GM19239 (cell line): ENCODE measurements at places on chromosomes 5 and 9.

- no peak for DNase-seq
Observed at GRCh38 chr5:143428155-143428554, 24.7 kb upstream of the NR3C1 start.

DNA sequence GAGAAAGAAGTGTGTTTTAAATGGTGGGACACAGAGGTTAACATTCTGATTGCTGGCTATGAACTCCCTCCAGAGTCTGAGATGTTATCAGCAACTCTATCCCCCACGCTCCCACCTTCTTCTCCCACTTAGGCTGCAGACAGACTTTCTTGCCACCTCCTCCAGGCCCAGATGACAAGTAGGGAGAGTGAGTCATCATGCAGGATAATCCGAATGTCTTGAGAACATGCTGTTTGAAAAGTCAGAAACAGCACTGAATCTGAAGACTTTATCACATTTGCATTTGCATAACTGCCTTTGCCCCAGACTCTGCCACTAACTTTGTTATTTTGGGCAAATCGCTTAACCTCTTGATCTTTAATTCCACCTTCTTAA lies 139.8 kb downstream of the ESM1 start:
- DNase-seq: no peak

DNA sequence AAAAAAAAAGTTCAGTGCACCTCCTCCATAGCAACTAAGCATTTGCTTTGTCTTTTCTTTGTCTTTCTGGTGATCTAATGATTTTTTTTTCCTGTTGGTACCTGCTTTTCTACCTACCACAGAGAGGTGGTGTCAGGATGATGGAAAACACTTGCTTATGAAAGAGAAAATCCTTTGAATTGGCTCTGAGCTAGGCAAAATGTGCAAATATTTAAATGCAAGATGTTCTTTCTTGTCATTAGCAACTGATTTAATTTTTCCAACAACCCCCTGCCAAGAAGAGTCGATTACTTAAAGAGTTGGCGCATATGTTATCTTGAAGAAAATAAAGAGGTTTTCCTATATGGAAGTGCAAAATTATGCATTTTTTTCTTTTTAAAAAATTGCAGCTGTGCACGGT lies 37.7 kb downstream of the TNC start:
- DNase-seq: no peak

DNA sequence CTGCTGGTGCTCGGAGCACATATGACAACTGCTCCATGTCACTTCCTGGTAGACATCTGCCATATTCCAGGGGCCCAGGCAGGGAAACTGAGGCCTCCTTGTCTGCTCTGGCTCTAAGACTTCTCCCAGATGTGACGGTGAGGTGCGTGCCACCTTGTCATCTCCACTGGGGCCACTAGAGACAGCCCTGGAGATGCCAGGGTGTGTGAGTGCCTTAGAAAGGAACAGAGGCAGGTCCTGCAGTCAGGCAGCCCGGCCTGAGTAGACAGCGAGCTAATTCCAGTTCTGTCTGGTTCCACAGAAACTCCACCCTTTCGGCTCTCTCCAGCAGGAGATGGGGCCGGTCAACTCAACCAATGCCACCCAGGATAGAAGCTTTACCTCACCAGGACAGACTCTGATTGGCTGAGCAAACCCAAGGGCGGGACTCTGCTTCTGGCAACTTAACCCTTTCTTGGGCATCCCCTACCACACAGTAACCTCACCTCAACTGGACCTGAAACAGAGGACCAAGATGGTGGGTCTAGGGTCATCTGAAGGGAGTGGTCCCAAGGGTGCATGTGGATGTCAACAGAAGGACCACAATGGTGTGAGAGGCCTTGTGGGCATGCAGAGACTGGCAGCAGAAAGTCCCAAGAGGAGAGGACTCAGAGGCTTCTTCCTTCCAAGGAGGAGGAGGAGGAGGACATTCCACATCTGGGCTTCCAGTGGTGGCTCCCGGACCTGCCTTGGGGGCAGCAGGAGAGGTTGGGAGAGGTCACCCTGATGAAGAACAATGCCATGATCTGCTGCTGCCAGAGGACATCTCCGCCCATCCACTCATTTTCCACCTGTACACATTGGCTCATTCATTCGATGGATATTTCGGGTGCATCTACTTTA lies 77.7 kb downstream of the RGS3 start:
- no peak for DNase-seq

DNA sequence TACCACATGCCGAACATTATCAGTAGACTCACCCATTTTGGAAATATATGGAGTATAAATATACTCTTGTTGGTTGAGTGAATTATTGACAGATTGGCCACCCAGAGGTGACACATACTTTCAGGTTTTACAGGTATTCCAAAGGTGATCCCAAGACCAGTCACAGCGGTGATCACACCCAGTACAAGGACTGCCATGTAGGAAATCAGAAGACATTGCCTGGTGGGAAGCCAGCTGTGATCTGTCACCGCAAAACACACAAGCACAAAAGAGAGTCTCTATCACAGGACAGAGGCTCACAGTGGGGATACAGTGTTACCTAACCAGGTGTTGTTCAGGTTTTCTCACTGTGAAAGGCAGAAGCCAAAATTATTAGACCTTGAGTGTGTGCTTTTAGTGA lies 15.8 kb downstream of the BTF3 start:
- no peak for DNase-seq

- no peak for DNase-seq
Observed at GRCh38 chr9:69931340-69931739, 110.7 kb downstream of the CFAP95 start.

DNA sequence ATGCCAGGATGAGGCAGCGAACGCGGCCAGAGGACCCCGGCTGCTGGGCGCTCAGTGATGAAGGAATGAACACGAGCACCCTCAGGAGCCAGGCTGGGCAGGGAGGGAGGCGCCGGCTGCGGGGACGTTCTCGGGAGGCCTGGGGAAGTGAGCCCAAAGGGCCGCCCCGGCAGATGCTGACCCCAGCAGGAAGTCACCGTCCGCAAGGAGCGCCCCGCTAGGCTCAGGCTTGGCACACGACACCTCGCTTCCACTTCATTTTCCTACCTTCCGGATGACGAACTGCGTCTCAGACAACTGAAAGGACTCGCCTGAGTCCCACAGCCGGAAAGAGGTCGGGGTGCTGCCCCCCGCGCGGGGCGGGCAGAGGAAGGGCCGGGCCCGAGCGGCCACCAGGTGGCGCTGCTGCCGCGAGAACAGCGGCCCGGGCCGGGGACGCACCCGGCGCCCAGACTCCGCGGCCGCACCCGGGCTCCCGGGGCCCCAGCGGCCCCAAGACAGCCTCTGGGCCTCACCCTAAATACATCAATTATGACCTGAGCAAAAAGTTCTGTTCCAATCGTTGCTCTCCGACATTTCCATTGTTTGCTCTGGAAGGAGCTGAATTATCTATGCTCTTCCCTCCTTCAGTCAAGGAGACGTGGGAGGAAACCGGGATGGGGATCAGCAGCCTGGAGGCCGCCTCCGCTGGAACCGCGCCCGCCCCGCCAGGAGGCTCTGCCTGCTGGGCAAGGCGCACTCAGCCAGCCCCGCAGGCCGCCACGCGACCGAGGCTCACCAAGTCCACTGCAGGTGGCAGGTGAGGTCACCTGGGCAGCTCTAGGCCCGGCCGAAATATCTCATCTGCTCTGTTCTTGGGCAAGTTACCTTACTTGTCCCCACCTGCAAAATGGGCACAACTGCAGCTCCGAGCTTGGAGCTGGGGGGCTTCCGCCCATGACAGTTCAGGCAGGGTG lies 107.0 kb downstream of the ZNF354C start:
- peak; percentile 74 for DNase-seq

DNA sequence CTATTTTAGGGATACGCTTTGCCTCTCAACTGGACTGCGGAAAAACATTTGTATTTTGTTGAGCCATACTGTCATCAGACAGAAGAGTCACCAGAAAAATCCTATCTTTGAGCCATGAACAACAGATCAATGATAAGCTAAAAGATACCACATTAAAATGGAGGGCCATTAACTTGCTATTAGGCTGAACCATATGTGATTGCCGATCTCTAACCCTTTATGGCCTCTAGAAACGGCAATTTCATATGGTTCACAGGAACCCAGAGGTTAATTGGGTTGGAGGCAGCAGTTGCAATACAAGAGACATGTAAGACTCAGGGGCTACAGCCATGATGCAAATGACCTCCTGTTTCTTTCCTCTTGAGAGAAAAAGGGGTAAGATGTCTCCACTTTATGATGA lies 69.8 kb downstream of the MYO10 start:
- DNase-seq: no peak

DNA sequence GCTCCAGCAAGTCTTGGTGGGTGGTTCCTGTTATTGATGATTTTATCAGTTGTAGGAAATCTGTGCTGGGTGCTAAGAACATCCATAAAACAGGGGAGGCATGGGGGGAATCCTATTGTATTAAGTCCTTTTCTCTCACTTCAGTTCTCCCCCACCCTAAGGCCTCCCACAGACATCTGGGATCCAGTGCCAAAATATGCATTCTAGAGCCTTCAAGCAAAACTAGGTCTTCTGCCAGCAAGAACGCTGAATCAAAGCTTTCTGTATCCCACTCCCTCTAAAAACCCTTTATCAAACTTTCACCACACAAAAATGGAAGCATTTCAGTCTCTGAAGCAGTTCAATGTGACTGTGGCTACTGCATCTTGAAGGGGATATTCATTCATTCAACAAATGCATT lies 281.9 kb downstream of the GAS1 start:
- DNase-seq: no peak

DNA sequence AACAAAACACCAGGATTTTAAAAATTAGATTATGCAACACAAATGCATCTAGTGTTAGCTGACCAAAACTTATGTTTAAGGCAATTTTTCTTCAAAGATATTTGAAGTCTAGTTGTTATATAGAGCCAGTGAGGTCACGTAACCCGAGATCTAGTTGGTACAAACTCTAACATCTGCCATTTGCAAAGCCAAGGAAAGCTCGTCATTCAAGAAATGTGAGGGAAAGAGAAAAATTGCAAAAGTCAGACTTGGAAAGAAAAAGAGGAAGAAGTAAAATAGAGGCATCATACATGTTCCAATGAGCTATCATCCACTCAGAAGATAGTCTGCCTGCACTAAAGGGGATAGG lies 293.4 kb upstream of the PUM3 start:
- no peak for DNase-seq

GRCh38 chr5:177154003-177154643 lies 20.6 kb downstream of the NSD1 start:
- DNase-seq: no peak

GRCh38 chr5:80174790-80175189 lies 81.1 kb downstream of the SERINC5 start:
- no peak for DNase-seq

GRCh38 chr5:17132444-17133083 lies 84.9 kb upstream of the BASP1 start:
- peak; percentile 17 for DNase-seq

- DNase-seq: peak; percentile 59
Observed at GRCh38 chr9:136372561-136373299, 739 bp downstream of the CARD9 start.

DNA sequence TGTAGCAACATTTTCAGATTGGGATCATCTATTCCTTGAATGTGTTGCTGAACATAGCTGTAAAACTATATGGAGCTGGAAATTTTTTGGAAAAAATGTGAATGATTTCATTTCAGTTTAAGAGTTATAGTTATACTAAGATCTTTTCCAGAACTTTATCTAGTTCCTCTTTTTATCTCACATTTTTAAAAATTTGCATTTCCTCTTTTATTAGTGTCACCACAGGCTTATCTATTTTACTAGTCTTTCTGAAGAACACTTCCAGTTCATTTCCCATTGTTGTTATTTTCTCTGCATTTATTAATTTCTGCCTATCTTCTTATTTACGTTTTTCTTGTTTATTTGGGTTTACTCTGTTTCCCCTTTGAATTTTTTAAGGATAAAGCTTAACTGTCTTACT lies 46.0 kb upstream of the FSTL4 start:
- no peak for DNase-seq

DNA sequence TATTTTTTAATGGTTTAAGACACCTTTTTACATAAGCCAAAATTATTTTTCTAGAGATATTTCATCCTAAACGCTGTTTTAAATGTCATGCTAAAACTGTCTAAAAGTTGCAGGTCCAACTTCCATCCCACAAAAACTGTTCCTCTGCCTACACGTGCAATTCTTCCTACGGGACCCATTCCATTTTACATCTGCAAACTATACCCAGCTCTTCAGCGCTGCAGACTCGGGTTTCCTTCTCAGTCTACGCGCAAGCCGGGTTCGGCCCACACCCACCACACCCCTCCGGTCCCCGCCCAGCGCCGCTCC lies 8.7 kb downstream of the RANBP6 start:
- DNase-seq: no peak
